ENCODE measurements at places on chromosomes 11 and 22.

- DNase-seq, result no peak
Measured at GRCh38 chr11:43582863-43583462, 97.6 kb upstream of the HSD17B12 start.

DNA sequence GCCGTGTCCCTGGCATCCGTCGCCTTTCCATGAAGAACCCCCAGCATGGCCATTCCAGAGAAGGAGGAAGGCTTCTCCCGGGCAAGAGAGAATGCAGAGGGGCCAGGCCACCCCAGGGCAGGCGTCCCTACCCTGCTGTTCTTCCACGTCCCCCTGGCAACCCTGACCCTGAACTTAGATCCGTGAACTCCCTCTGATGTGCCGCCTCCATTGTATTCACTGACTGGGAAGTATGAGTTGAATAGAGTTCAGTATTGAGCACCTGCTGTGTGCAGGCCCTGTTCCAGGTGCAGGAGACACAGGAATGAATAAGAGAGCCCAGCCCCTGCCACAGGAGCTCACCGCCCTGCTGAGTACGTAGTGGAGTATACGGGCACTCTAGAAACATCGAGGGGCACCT is 29.1 kb upstream of the RELT start:
- no peak for DNase-seq

DNA sequence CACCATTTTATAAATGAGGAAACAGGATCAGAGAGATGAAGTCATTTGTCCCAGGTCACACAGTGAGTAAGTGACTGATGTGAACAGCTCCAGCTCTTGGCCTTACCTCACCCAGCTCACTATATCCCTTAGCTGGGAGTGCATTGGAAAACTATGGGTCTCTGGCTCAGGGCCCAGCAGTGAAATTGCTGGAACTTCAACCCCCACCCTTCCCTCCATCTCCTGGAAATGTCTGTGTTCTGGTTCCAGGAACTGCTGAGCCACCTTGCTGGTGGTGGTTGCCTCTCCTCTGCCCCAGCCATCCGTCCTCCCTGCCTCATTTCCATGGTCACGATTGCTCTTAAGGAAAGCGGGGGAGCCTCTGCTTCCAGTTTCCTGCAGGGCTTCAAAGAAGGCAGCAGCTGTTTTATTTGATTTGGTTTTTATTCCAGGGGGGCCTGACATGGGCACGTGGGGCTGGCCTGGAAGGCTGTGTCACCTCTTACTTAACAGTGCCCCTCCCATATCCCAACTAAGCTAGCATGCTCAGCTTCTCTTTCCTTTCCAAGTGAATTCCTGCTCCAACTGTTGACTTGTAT is 46.2 kb upstream of the CSTF3 start:
- no peak for DNase-seq

DNA sequence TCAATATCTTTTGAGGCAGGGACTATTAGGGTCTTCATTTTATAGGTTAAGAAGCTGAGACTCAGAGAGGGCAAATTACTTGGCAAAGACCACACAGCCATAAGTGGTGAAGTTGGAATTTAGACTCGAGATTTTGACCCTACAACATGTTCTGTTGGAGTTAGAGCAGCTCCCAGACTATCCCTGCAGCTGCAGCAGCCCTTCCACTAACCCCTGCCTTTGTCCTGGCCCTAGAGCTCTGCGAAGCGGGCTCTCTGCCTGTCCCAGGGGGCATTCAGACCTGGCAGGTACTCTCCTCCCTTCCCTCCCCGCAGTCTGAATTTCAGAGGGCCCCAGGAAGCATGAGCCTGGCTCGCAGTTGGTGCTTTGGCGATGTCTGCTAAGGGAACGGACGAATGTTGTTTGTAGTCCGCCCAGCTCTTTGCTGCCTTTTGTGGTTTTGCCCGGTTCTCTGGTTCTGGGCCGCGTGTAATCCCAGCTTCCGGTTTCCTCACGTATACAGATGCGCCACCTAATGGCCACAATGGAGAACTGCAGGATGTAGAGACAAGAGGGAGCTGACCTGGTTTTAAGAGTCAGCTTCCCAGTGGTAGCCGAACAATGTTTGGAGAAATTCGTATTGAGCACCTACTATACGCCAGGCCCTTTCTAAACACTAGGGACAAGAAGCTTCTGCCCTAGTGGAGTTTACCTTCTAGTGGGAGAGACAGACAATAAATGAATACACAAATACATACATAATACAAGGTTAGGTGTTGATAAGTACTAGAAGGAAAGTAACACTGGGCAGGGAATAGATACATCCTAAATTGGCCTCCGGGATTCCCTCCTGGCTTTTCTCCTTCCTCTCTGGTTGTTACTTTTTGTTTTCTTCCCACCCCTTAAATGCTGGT is 125.2 kb downstream of the ST3GAL4 start:
- DNase-seq, result peak; percentile 42

- DNase-seq, result no peak
Measured at GRCh38 chr22:45962756-45963324, 14.1 kb downstream of the WNT7B start.

- no peak for DNase-seq
Measured at GRCh38 chr11:126917531-126918204, 82.9 kb downstream of the KIRREL3 start.

DNA sequence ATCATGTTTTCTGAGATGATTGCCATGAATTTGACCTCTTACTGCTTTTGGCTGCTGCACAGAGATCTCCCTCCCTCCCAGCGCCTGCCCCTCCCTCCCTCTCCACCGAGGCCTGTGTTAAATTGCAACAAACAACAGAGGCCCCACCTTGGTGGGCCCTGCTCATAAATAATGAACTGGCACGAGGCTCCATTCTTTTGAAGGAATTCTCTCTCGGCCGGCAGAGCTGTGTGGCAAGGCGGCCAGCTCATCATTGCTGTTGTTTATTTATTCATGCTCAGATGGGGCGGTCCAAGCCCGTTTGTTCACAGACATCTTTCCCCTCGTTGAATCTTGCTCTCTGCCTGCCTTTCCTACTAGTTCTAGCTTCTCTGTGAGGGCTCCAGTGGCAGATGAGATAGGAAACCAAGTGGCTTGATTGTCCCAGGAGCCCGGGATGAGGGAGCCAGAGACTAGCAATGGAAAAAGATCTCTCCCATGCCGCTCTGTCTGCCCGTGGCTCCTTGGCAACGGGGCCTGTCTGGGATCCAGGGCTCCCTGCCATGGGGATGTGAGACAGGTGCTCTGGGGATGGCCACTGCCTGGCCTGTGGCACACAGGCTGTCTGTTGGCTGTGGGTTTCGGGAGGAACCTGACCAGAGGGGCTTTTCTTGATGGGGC is 192.6 kb downstream of the DSCAML1 start:
- no peak for DNase-seq

DNA sequence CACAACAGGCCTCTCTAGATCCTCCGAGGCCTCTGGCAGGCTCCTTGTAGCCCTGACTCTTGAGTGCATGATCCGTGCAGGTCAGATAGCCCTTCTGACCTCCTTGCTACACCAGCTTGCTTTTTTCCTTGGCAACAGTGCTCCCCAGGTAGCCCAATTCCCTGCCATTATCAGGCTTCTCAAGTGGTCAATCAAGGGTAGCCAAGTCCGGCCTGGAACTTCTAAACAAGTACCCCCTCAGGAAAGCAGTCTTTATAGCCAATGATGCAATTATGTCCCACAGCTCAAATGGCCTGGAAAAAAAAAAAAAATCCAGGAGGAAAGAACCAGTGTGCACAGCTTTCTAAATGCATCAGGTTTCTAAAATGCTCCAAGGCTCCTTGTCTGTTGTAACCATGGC is 59.8 kb downstream of the TENM4 start:
- DNase-seq, result no peak

DNA sequence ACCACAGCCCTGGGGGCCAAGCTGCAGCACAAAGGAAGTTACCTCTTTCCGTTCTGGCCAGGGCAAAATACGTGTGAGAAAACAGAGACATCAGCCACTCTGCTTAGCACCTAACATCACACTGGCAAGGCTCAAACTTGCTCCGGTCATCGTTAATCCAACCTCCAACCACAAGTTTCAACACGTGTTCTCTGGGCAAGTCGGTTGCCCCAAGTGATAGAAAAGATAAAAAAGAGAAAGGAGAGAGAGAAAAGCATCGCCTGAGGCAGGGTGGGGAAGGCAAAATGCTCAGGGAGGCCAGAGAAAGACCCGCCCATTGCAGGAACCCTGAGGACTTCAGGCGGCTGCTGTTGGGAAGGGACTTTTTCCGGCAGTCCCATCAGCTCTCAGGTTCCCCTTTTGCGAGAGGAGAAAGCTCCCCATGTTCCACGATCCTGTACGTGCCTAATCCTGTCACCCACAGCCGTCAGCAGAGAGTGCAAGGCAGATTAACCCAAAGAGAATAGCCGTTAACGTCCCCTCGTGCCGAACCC is 18.5 kb upstream of the B4GALNT4 start:
- DNase-seq, result no peak

GRCh38 chr11:87212891-87213290 is 175.2 kb downstream of the TMEM135 start:
- no peak for DNase-seq

- DNase-seq, result no peak
Measured at GRCh38 chr11:123020968-123021367, 39.3 kb upstream of the BSX start.

DNA sequence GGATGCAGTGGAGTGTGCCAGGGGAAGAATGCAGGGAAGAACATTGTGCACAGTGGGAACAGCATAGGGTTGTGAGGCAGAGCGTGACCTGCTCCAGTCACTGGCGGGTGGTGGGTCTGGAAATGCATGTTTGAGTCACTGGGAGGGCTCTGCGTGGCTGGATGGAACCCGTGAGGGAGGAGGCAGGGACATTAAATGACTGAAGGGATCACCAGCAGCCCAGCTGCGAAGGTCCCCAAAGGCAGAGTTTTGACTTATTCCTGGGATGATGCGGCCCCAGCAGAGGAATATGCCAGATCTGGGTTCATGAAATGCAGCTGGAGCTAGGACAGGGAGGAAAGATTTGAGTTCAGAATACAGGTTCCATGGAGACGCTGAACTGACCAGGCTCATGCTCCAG is 104.0 kb upstream of the FGF3 start:
- DNase-seq, result no peak

Data from T-helper 9 cell (primary cell).